ENCODE measurements at places on chromosomes 4 and X.

DNA sequence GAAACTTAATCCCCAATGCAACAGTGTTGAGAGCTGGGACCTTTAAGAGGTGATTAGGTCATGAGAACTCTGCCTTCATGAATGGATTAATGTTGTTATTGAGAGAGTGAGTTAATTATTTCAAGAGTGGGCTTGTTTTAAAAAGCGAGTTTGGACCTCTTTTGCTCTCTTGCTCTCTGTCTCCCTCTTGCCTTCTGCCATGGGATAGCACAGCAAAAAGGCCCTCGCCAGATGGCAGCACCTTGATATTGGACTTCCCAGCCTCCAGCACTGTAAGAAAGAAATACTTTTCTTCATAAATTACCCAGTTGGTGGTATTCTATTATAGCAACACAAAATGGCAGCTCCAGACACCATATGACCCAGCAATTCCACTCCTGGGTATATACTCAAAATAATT lies 7.0 kb upstream of the ATP6AP2 start:
- DNase-seq, result peak; percentile 77

- no peak for DNase-seq
Measured at GRCh38 chrX:21932292-21933002, 8.1 kb upstream of the SMS start.

GRCh38 chr4:18676526-18676915 lies 655.0 kb upstream of the LCORL start:
- no peak for DNase-seq

GRCh38 chr4:146577111-146577510 lies 55.4 kb upstream of the SLC10A7 start:
- no peak for DNase-seq

- DNase-seq, result no peak
Measured at GRCh38 chr4:73705721-73706120, 34.6 kb upstream of the CXCL8 start.

DNA sequence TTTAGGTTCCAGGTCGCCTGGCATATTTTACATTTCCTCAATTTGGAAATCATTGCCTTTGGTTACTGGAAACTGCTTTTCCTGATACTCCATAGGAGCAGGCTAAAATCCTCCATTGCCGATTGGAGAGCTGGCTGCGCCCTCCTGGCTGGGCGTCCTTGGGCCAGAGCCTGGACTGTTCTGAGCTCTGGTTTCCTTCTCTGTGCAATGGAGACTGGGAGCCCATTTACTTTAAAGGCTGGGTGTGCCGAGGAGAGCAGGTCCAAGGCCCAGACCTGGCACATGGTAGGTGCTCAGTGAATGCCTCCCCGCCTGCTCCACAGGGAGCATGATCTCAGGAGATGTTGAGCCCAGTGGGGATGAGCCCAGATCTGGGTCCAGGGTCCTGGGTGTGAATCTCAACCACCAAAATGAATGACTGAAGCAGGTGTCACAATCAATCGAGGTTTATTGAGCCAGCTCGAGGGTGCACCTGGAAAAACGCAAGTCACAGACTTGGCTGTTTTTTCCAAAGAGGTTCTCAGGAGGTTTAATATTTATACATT lies 50.0 kb downstream of the EVC start:
- no peak for DNase-seq

GRCh38 chr4:172881645-172882044 lies 287.0 kb upstream of the GALNT7 start:
- no peak for DNase-seq

GRCh38 chr4:65482410-65482809 lies 187.9 kb downstream of the EPHA5 start:
- no peak for DNase-seq

DNA sequence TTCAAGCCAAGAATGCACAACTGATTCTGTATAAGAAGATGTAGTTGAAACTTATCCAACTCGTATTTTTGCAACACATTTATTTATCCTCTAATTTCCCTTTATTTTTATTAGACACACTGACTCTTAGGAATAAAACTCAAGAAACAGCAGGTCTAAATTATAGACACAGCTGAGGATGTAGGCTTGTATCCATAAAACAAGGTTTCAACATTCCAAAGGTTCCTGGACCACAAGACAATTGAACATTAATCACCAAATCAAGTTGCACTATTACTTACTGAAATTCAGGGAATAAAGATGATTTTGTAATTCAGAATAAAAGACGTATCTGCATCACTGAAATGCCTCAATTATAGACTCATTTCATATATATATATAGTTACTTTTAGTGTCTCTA lies 683.5 kb upstream of the GRIA3 start:
- no peak for DNase-seq

- DNase-seq, result no peak
Measured at GRCh38 chr4:26344901-26345564, 24.2 kb downstream of the RBPJ start.

GRCh38 chrX:134932528-134933217 lies 58.1 kb upstream of the SMIM10 start:
- DNase-seq, result no peak

DNA sequence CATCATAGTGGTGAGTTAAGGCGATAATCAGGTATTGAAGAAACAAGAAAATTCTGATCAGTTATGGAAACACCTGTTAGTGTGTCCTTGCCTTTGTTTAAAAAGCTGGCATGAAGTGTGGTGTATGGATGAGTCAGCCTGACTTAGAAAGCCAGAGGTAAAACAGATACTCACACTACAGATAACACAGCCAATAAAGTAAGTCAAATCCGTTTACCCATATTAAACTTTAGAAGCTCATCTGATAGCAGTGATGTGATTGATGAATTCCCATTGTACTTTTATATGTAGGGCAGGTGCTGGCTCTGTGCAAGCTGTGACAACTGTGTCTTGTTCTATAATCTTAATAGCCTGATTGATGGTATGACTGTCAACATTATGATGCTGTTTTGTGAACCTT lies 1392.7 kb upstream of the IGFBP7 start:
- no peak for DNase-seq

GRCh38 chr4:38976308-38976707 lies 55.9 kb downstream of the TMEM156 start:
- no peak for DNase-seq

- no peak for DNase-seq
Measured at GRCh38 chr4:185839770-185840169, 27.8 kb upstream of the SORBS2 start.

DNA sequence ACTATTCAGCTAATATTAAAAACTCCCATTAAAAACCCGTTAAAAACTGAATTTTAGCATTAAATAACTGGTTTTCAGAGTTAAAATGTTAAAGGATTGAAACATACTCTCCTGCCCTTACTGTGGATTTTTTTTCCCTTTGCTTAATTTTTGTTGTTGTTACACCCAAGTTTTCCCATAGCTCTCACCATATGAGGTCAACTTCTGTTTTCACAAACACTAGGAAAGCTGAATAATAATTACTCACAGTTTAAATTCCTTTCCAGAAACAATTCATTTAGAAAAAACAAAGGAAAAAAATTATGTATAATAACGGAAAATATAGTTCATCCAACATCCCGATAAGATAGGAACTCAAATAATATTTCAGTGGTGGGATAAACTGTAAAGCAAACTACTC lies 129.0 kb downstream of the PPP3CA start:
- no peak for DNase-seq

GRCh38 chrX:8313844-8314243 lies 142.8 kb upstream of the VCX2 start:
- no peak for DNase-seq

GRCh38 chr4:121551271-121551670 lies 145.5 kb downstream of the ANXA5 start:
- no peak for DNase-seq

GRCh38 chrX:109886122-109886761 lies 116.7 kb upstream of the TMEM164 start:
- peak; percentile 2 for DNase-seq

DNA sequence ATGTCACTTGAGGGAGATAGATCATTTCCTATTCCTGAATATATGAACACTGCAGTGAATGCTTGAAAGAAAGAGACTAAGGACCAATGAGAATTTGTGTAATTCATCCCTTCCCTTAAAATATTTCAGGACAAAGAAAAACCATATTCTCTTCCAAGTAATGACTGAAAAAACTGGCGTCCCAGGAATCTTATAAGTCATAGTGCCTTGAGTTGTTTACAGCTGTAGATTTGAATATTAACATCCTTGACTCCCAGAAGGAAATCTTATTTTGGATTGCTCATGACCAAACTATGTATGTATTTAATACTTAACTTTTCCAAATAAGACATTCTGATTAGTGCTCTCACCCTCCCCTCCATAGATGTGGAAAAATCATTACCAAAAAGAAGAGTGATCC lies 55.5 kb downstream of the CLDN22 start:
- no peak for DNase-seq

- no peak for DNase-seq
Measured at GRCh38 chr4:139234253-139234652, 45.8 kb downstream of the MGARP start.

DNA sequence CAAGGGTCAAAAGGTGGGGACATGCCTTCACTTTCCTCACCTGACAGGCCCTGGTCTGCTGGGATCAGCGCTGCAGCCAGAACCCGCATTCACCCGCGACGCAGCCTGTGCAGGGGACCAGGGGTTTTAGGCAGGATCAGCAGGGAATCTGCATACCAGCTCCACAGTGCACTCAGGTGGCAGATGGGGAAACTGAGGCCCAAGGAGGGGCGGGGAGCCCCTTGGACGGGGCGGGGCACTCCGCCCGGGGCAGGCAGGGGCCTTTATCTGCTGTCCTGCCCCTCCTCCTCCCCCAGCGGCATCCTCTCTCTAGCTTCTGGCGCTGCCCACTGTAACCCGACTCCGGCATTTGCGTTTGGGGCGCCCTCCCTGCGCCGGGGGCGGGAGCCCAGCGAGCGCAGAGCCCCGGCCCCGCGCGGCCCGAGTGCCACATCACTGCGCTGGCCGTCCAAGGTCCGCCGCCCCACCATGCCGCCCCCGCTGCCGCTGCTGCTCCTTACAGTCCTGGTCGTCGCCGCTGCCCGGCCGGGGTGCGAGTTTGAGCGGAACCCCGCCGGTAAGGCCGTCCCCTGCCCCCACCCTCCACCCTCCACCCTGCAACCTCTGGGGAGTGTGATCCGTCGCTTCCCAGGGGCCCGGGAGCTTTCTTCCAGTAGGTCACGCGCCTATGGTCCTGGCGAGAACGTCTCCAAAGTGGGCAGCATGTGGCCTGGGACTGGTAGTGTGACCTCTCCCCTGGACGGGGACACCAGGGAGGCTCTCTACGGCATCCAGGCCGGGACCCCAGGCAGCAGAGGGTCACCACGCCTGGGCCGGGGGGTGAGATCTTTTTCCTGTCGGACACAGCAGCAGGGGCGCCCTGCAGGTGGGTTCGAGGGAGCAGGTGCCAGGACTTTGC lies at the start of gene CPZ:
Gene CPZ (plus strand): TSS at position 400 of the 898 bp plus-strand sequence. CDS start 69 bp downstream, at position 469.
- no peak for DNase-seq

DNA sequence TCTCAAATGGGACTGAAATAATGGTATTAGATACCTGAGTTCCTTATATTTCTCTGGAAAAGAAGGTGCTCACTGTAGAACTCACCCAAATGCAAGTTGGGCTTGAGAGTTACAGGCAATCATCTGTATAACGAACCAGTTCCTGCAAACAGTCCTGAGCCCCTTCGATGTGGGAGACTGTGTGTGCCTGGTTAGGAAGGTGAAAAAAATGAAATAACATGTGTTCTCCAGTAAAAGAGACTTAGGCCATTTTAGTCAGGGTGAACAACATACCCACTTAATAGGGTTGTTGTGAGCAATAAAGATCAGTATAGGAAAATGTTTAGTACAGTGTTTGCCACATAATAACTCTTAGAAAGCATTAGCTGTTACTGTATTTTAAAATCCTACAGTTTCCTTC lies 23.4 kb downstream of the STIM2 start:
- DNase-seq, result no peak

DNA sequence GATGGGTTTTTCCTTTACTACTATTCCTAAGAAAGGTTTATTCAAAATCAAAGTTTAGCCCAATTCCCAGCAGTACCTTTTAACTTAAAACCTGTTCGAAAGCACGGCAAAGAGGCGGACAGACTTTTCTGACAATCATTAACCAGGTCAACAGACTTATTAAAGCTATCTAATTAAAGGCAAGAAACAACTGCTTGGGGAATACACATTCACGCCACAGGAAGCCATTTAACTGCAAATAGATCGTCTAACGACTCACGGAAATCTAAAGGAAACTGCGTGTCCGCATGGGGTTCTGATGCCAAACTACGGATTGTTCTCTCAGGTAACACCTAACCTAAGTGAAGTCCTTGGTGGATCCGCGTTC lies 663 bp upstream of the USP53 start:
- no peak for DNase-seq

- DNase-seq, result no peak
Measured at GRCh38 chr4:102994803-102995202, 24.7 kb downstream of the SLC9B1 start.

DNA sequence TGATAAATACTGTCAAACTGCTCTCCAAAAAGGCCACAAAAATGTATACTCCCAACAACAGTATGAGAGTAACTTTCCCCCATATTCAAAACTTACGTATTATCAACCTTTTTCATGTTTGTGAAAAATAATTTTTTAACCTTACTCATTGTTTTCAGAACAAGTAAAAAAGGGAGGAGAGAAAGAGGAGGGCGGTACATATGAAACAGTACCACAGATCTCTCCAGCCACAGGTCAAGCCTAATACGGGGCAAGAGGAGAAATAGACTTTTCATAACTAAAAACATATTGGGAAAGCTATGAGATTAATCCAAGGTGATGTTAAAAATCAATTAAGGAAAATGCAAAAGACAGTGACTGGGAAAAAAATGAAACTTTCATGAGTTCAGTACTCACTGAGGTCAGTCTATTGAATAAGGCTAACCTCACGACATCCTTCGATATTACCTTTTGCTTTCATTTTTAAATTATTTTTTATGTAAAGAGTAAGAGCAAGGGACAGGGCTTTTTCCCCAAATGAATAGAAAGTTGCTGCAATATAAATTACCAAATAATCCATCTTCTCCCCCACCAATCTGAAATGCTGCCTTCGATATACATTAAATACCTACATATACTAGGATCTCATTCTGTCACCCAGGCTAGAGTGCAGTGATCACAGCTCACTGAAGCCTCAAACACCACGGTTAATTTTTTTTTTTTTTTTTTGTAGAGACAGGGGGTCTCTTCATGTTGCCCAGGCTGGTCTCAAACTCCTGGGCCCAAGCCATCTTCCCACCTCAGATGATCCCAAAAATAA lies 25.3 kb downstream of the FBXW7 start:
- DNase-seq, result no peak

DNA sequence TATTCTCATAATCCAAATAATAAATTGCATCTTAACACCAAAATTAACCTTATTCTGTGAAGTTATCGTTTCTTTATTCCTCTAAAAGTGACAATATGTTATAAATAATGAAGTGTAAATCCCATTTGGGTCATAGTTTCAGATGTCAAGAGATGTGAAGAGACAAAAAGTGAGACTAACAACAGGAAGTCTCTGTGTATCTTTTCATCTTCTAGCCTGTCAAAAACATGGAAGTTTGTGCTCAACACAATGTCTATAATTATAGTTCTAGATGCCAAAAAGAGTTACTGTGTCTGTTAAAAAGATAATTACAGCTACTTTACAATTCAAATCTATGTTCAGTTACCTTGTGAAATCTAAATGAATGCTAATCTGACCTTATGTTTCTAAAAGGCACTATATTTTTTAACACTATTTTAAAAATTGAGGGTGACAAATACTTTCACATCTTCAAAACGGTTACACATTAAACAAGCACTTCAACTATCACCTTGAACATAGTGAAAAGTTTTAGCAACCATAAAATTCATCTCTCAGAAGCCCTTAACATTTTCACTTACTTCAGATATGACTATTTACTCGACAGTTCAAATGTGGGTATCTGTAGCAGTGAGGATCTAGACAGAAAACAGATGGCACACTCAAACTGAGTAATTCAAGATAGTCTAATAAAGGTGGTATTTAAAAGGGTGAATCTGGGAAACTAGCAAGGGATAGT lies 509.8 kb downstream of the ARAP2 start:
- no peak for DNase-seq

All from NCI-H524 treated with DMSO at 0.1 percent for 48 hours (cell line).